ENCODE measurements at places on chromosomes 11 and 22.

GRCh38 chr11:106399076-106399511 is 321.6 kb downstream of the AASDHPPT start:
- no peak for DNase-seq

- peak; percentile 89 for DNase-seq
Measured at GRCh38 chr11:613369-613968, 2.3 kb downstream of the IRF7 start.

DNA sequence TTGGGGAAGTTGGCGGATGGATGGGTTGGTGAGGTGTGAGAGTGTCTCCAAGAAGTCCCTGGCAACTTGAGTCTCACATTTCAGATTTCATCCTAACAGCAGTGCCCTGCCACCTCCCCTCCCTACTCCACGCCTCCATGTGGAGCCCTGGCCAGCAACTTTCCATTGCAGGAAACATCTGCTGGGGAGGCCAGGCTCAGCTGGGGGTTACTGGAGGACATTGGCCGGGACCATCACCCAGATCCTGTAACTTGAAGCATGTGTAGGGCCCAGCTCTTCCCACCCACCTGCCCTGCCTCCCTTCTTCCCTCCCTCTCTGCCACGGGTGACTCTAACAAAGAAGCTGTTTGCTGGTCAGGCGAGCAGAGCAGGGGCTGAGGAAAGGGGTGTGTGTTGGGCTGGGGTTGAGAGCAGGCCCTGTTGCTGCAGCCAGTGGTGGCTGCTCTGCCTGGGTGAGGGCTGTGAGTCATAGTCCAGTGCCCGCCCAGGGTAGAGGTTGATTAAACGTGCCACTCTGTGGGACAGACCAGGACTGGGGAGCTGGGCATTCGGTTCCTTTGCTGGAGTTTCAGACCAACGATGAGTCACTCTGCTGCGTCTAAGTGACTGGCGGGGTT is 64.0 kb downstream of the SCN3B start:
- DNase-seq: no peak

GRCh38 chr11:132257871-132258270 is 887.5 kb downstream of the NTM start:
- no peak for DNase-seq

GRCh38 chr11:121930004-121930965 is 185.7 kb downstream of the BLID start:
- no peak for DNase-seq

- no peak for DNase-seq
Measured at GRCh38 chr11:65580756-65581155, 4.9 kb downstream of the EHBP1L1 start.

DNA sequence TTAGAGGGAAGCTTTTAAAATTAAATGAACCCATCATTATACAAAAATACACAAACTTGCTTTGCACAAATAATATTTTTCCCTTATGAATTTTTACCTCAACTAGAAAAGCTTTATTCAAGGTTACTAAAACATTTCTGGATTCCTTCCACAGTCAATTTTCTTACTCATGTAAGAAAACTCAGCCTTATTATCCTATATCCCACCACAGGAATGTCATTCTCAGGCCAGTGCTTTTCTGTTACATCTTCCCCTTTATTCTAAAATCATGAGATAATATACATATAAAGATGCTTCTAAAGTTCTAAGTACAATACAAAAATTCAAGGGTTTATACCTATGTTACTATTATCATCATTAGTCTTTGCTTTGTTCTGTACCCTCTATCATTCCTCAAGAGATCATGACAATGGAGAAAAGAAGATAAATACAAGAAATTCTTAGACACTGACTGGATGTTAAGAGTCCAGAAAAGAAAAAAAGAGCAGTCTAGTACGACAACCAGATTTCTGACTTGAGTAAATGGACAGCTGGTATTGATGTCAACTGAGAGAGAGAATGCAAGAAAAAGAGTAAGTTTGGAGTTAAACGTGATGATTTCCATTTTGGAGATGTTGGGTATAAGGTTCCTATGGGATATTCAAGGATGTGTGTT is 60.3 kb downstream of the MTMR2 start:
- DNase-seq: no peak

DNA sequence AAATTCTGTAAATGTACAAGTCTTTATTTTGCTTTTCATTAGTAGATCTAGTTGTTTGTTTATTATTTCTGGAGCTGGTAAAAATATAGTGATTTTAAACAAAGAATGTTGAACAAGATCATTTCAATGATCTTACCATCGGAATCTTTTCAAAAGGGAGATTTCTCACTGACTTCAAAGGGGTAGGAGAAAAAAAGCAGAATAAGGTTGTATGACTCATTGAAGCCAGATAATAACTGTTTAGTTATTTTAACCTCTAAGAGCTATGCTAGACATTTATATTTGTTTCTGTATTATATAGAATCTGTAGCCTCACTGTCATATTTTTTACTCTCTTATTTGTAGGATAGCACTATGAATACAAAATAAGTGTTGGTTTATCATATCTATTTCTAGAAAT is 8.1 kb upstream of the PDE3B start:
- DNase-seq: no peak

GRCh38 chr11:128458321-128458720 is 129.0 kb downstream of the ETS1 start:
- no peak for DNase-seq

DNA sequence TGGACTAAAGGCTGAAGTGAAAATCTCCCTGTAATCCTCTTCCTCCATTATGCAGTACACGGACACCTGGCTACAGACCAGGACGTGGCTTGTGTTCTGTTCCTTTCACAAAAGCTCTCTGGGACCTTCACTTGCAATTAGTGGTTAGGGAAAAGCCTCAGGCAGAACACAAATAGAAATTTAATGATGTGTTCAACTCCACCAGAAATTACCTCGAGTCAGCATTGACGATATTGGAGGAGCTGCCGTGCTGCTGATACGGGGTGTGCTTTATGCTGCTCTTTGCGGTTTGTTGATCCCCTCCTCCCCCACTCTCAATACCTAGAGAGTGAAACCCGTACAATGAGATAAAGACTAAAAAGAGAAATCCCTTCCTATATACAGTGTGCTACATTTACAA is 48.9 kb downstream of the POLD3 start:
- no peak for DNase-seq

DNA sequence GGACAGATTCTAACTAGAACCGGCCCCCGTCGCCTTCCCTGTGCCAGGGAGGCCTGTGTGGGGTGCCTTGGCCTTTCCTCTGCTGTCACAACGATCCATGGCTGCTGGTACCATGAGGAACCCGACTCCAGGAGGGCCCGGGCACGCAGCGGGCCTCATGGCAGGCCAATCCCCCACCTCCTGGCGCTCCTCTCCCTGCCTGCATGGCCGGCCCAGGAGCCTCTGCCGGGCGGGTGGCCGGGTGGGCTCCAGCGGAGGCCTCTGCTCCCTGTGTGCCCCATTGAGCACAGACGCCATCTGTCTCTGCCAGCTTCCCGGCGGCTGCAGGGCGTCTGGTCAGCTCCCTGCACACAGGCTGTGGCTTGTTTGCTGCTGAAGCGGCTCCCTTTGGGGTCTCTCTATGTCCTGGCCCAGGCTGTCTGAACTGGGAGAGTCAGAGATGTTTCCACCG is 86.5 kb downstream of the MYEOV start:
- DNase-seq: no peak

- no peak for DNase-seq
Measured at GRCh38 chr22:49519117-49519737, 308.4 kb downstream of the BRD1 start.

DNA sequence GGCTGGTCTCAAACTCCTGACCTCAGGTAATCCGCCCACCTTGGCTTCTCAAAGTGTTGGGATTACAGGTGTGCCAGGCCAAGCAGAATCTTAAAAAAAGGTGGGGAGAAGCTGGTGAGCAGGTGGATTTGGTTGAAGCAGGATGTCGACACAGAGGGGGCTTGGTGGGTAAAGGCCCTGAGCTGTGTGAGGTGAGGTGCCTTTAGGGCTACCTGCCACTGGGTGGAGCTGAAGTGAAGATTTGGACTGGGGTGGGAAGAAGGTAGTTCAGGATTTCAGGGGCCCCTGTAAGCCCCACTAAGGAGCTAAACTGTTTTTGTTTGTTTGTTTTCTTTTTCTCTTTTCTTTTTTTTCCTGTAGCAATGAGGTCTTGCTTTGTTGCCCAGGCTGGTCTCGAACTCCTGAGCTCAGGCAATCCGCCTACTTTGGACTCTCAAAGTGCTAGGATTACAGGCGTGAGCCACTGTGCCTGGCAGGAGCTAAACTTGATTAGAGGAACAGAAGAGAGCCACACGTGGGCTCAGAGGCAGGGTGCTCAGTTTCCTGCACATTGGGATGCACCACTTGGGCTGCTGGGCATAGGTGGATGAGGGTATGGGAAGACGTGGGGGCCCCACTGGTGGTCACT is 6.0 kb downstream of the P2RX6 start:
- DNase-seq: no peak

DNA sequence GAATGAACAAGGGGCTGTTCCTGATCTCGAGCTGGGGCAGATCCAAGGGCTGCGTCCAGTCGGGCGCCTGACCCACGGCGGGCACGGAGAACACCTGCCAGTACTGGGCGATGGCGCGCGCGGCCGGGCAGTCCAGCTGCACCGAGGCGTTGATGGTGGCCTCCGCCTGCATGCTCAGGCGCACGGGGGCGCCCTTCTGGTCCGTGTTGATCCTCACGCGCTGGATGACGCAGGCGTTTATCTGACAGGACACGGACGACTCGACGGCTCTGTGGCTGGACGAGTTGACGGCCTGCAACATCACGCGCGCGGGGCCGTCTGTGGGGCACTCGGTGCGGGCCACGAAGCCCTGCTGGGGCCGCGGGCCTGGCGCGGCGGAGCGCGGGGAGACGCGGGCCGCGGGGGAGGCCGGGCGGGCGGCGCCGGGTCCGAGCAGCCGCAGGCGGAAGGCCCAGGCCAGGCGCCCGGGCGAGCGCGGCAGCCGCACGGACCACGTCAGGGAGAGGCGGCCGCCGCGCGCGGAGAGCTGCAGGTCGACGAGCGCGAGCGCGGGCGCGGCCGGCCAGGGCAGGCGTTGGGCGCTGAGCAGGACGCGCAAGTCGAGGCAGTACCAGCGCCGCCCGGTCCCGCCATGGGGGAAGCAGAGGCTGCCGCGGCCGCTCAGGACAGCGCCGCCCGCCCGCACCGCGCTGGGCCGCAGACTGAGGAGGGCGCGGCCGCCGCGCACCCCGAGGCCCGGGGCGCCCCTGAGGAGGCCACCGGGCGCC is 511 bp downstream of the PKDREJ start:
- no peak for DNase-seq

DNA sequence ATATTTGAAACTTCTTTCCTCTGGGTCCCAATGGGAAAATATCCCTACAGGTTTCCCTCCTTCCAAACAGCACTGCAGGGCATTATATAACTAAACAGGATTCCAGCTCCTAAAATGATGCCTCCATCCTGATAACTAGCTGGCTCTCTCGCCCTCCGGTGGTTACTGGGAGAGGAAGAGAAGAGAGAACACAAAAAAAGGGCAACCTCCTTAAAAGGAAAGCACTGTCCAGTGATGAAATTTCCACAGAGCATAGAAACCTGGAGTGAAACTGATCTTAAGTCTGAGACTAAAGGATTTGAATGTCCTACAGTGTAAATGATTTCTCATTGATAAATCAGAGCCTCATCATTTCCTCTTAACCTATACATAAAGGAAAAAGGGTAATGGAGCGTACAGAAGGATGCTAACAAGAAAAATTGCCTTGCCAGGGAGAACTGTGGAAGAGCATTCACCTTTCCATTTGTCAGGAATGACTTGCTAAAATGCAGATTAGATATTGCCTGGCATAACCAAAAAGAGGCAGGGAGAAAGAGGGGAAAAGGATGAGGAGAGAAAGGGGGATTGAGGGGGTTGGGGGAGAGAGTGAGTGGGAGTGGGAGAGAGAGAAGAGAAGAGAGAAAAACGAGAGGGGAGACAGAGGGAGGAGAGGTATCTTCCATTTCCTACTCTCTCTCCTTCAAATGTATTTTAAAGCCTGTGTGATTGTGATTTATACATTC is 121.3 kb downstream of the APOL5 start:
- DNase-seq: no peak

- DNase-seq: no peak
Measured at GRCh38 chr11:7775689-7776088, 21.1 kb downstream of the OR5P2 start.

DNA sequence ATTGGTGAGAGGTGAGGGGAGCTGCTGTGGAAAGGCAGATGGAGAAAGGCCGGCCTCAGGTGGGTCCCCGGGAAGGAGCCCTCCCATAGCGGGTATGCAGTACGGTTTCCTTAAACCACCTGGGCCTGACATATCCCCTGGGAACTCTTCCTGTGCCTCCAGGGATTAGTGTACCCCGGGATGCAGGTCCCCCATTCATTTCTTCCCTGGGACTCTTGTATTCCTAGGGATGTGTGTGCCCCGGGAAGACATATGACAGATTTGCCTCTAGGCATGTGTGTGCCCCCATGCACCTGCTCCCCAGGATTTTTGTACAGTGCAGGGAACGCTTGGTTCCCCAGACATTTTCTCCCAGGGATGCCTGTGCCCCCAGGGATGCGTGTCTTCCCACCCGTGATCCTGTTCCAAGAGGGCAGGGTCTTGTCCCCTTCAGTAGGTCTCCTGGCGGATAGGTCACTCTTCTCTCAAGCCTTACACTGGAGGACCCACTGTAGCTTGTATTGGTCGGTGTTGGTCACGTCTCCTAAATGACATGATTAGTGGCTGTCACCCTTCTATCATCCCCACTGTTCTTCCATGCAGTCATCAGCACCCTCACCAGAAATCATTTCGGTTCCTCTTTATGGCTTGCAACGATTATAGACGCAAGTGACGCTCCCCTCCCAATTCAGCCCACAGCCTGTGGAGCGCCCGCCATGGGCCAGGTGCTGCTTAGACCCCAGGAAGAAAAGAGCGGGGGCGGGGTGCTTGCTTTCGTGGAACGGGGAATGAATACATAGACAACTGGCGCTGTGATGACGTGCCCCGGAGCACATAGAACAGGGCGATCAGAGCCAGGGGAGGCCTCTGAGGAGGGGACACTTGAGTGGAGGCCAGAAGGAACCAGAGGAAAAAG is 1.3 kb downstream of the PARVB start:
- no peak for DNase-seq

- DNase-seq: no peak
Measured at GRCh38 chr11:1917523-1918435, 1.7 kb upstream of the TNNT3 start.

DNA sequence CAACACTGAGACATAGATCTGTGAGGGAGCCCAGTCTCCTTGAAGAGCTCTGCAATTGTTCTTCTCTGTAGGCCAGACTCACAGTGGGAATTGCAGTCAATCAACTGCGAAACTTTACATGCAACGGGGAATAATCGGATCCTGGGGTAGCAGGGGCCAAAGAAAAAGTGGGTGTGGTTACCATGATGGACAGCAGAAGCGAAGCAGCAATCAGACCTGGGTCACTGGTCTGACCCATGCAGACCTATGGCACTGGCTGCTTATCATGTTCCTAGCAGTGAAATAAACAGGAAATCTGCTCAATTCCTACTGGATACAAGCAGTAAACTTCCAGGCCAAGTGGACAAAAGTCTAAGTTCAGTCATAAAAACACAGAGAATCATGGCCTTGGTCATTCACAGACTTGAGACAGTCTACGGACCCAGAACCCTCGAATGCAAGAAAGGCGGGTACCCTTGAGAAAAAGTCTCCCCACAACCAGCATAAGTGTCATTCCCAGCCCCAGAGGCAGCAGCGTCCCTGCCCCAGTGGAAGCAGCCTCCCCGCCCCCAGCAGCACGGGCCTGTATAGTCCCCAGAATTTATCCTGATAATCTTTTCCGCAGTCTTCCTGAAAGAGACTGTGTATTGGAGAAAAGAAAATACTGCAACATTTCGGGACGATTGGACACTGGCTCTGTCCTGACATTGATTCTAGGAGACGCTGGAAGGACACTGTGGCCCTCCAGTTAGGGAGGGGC is 34.6 kb downstream of the ASCL2 start:
- DNase-seq: no peak

- no peak for DNase-seq
Measured at GRCh38 chr22:47625531-47626427, 863.3 kb downstream of the TBC1D22A start.

GRCh38 chr11:47035108-47035507 is 98.5 kb downstream of the CSTPP1 start:
- no peak for DNase-seq

Measured in T follicular helper cell (primary cell).